Cortex of kidney (tissue), 1 donor: ENCODE measurements at places on chromosomes 13 and 19.

- DNase-seq = no peak
Measured at GRCh38 chr19:13058951-13059660, 43.6 kb downstream of the LYL1 start.

DNA sequence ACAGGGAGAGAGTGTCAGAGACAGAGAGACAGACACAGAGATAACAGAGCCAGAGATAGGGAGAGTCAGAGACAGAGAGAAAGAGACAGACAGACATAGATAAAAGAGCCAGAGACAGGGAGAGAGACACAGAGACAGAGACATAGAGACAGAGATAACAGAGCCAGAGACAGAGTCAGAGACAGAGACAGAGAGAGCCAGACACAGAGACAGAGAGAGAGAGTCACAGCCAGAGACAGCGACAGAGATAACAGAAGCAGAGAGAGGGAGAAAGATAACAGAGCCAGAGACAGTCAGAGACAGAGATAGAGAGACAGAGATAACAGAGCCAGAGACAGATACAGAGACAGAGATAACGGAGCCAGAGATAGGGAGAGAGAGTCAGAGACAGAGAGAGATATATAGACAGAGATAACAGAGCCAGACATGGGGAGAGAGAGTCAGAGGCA, 865 bp upstream of the TNFSF9 start:
- DNase-seq = no peak

- no peak for DNase-seq
Measured at GRCh38 chr19:50187937-50188336, 15.5 kb upstream of the MYH14 start.

DNA sequence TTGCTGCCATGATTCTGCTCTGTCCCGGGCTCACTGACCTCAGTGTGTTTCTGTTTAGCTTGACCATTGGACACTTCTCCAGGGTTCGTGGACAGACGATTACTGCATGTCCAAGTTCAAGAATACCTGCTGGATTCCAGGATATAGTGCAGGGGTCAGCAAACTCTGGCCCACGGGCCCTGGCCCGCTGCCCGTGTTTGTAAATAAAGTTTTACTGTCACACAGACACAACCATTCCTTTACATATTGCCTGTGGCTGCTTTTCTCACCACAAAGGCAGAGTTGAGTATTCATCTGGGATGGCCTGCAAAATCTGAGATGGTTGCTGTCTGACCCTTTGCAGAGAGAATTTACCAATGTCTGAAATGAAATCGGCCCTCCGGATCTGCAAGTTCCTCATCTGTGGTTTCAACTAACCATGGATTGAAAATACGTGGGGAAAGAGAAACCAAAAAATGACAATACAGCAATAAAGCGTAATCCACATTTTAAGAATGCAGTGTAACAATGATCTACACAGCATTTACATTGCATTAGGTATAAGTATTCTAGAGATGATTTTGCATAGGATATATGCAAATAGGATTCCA, 25.9 kb upstream of the F2RL3 start:
- no peak for DNase-seq

DNA sequence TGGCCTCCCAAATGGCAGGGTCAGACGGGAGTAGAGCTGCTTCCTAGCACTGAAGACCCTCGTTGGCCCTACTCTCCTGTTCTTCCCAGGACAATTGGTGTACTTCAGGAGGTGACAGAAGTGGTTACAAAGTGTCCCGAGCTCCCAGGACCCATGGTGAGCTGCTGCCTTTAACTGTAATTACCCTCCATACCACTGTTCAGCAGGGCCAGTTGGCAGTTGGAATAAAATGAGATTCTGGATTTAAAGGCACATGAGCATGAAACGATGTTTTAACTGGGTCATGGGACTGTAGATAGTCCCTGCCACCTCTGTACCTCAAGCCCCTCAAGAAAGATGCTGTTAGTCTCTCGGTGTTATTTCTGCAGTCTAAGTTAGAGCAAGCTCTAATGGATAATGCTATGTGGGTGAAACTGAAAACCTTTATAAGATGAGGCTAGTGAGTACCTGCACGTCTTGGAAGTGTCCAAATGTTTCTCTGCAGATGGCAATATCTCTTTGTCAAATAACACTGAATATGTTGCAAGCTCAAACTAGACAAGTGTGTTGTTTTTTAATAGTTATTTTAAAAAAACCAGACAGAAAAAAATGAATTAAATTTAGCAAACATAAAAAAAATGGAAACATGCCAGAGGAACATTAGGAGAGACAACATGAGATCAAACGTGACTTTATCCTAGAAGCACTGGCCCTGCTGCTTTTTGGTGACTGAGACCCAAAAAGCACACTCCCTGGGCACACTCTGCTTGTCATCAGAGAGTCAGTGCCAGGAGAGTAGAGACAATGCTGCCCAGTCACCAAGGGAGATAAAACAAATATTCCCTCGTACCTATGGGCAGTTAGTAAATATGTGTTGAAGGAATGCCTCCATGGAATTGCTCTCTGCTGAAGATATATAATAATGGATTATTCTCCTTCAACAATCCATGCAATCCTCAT, 266.3 kb downstream of the LMO7 start:
- no peak for DNase-seq

GRCh38 chr13:52130641-52131040, 1.8 kb upstream of the NEK5 start:
- DNase-seq = no peak

DNA sequence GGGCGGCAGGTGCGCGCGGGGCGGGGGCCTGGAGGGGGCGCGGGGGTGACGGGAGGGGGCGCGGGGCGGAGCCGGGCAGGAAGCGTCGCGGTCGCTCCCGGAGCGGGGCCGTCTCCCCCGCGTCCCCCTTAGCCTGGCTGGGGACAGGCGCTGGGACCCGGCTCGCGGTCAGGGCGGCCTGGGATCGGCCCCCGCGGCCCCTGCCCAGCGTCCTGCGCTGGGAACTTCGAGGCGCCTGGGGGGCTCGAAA, 74.7 kb upstream of the MCF2L start:
- no peak for DNase-seq

DNA sequence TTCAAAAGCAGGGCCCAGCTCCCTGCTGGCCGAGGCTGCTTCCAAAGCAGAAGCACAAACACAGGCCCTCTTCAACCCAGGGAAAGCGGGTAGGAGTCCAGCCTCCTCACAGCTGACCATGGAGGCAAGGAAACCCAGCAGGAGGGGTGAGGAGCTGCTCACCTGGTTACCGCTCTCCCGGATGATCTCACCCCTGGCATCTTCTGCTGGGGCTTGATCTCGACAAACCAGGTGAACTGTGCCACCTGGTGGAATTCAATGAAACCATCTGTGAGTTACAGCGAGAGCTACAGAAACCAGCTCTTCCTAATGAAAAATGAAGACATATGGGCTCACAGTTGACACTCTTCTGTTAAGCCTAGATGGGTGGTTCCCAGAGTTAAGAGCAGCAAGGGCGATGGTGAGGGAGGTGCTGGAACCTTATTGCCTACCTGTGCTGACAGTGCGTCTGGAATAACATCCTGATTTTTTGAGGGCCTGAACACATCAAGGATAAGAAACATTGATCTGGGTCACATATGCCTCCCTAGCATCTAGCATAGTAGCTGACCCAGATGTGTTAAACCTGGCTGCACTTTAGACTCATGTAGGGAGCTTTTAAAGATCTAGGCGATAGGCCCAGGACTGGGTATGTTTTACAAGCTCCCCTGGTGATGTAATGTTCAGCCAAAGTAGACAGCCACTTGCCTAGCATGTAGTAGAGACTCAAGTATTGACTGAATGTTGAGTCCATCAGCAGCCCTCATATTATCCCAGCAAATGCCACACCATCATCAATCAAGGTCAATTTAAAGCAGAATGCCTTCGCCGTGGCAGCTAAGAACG, 6.1 kb downstream of the DHRS12 start:
- no peak for DNase-seq

- no peak for DNase-seq
Measured at GRCh38 chr13:112684071-112684845, 5.6 kb upstream of the ATP11A start.

DNA sequence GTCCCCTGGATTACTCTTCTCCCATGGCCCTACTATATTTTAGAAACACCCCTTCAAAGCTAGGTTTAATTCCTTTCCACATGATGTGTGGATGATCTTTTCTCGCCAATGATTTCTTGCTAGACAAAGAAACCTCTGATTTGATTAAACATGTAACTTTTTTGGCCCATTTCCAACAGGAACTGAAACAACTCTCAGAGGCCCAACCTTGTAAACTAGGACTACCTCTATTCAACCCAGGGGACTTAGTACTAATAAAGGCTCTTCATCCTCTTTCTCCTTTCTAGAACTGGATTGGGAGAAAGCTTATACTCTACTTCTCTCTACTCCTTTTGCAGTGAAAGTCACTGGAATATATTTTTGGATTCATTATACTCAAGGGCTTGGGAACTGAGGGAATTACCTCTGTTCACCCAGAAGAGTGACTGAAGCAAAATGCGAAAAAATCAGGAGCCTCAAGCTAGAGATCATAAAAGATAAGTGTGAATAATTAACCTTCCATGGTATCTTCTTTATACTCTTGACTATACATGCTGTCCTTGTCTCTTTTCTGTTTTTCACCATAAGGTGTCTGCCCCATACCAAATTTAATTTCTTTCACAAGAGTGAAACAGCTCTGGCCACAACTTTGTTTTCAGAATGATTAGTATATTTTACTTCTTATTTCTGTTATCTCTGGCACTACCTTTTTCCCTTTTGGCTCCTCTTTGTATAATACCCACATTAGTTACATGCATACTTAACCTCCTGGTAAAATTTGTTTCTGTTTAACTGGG, 977.6 kb downstream of the SLITRK5 start:
- DNase-seq = no peak

DNA sequence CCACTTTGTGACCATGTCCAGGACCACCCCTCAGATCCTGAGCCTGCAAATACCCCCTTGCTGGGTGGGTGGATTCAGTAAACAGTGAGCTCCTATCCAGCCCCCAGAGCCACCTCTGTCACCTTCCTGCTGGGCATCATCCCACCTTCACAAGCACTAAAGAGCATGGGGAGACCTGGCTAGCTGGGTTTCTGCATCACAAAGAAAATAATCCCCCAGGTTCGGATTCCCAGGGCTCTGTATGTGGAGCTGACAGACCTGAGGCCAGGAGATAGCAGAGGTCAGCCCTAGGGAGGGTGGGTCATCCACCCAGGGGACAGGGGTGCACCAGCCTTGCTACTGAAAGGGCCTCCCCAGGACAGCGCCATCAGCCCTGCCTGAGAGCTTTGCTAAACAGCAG, 7.7 kb upstream of the CEACAM7 start:
- DNase-seq = no peak

DNA sequence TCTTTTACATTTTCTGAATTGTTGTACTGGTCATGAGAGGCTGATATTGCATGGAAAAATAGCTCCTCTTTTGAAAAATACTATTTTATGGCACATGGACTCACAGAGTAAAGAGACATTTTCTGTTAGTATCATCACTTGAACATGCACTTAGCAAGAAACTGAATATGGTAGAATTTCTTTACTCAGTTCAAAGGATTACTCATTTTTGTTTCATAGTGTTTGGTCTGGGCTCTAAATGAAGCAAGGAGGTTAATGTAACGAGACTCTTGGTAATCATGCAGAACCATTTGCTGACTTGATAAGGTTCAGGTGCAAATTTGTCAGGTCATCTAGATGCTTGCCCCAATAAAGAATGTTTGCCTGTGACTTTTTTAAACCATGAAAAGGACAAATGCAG, 63.2 kb downstream of the GPC6 start:
- no peak for DNase-seq

GRCh38 chr13:71115301-71115700, 751.7 kb downstream of the DACH1 start:
- DNase-seq = no peak
